ENCODE measurements at places on chromosomes 12 and 14.

DNA sequence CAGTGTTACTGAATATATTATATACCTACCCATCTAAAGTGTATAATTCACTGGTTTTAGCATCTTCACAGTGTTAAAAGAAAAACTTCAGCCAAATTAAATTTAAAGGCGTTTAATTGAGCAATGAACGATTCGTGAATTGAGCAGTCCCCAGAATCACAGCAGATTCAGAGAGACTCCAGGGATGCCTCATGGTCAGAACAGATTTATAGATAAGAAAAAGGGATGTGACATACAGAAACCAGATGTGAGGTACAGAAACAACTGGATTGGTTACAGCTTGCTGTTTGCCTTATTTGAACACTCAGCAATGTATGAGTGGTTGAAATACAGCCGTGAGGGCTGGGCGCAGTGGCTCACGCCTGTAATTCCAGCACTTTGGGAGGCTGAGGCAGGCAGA is 84.6 kb downstream of the WNK1 start:
- no peak for DNase-seq

DNA sequence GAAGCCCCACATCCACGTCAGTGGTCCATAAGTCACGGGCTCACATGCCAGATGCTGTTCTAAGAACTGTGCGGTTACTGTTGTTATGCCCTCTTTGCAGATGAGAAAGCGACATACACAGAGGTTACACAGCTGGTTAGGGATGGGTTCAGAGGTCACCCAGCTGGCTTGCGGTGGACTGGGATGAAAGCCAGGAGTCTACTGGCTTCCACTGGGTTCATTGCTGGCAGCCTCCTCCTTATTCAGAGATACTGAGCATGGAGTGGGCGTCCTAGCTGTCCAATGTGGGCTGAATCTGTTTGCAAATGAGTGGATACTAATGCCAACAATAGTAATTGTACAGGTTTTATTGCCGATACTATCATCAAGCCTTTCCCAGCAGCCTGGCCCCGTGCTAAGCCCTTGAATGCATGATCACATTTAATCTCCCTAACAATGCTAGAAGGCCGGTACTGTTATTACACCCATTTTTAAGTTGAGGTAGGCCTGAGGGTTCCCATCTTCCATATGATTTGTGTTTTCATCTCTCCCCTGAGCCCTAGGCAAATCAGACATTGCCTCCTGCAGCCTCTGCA is 129.1 kb downstream of the PLXNC1 start:
- DNase-seq = no peak

DNA sequence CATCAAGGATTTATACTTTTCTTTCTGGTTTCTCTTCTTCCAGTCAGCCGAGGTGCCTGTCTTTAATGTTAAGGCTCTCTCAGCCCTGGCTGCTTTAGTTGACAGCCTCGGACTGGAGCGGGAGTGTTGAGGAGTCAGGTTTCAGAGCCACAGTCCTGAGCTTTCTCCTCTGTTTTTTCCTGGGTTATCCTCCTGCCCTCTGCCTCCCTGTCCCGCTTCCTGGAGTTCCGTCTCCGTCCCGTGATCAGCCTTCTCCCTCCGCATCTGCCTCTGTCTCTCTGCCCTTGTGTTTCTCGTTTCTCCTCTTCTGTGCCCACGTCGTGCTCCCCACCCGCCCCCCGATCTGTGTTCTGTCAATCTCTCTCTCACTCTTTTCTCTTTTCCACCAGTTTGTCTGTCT is 33.0 kb downstream of the IQSEC3 start:
- no peak for DNase-seq

DNA sequence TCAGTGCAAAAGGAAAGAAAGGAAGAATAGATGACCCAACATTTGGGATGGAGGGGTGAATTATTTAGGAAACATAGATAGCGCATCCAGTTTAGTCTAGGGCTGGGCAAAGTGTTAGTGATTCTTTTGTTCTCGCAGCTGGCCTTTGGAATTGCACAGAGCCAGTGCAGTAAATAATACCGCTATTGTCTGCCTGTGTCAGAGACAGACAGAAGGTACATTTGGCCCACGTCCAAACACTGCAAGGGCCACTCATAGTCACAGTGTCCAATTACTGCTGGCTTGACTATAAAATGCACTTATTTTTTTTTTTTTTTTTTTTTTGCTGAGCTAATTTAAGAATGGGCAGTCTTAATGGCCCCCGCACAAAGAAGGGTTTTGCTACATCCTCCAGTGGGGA is 638.6 kb downstream of the BCL11B start:
- DNase-seq = no peak

- no peak for DNase-seq
Measured at GRCh38 chr14:72600551-72601330, 293.2 kb downstream of the DPF3 start.

DNA sequence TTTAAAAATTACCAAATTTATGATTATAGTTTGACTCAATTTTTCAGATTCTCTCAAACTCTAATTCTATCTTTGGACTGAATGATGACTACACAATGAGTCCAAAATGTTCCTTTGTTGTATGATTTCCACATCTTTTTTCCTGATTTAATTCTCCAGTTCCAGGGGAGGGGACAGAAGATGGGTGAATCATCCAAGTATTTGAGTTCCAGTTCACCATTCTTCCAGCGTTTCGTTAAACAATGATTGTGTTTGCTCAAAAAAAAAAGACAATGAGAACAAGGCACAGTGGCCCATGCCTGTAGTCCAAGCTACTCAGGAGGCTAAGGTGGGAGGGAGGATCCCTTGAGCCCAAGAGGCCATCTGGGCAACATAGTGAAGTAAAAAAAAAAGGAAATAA is 23.8 kb downstream of the BAZ1A start:
- DNase-seq = no peak

GRCh38 chr14:24261256-24261968 is 1.6 kb downstream of the TGM1 start:
- DNase-seq = no peak

- no peak for DNase-seq
Measured at GRCh38 chr12:108517288-108518100, 2.4 kb downstream of the FICD start.

DNA sequence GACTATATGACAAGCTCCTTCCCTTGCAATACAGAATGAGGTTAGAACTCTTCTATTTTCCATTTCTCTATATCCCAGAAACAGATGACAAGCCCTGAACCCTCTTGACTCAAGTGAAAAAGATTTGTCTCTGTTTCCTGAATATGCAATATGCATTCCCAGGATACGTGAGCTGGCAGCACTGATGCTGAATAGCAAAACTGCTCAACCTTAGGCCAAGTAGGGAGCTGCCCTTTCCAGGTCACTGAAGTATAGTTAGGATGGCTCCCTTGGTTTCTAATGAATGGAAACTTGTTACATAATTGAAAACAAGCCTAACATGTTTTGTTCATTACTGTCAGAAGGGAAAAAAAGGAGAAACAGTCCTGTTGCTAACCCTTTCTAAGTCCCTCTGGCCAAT is 47.9 kb upstream of the PLEKHG7 start:
- no peak for DNase-seq

DNA sequence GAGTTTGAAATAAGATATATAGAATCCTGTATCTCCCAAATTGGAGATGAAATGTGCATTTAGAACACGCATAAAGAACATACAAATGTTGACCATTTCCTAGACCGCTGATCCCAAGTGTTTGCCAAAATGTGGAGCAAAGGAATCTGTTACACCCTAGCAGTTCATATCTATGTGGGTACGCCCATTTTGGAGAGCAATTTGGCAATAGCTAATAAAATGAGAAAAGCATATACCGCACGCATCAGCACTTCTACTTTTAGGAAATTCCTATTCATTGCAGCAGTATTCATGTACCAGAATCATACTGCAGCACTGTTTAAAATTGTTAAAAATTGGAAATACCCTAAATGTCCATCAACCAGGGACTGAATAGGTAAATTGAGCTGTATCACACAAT is 937.8 kb downstream of the BCL11B start:
- no peak for DNase-seq

DNA sequence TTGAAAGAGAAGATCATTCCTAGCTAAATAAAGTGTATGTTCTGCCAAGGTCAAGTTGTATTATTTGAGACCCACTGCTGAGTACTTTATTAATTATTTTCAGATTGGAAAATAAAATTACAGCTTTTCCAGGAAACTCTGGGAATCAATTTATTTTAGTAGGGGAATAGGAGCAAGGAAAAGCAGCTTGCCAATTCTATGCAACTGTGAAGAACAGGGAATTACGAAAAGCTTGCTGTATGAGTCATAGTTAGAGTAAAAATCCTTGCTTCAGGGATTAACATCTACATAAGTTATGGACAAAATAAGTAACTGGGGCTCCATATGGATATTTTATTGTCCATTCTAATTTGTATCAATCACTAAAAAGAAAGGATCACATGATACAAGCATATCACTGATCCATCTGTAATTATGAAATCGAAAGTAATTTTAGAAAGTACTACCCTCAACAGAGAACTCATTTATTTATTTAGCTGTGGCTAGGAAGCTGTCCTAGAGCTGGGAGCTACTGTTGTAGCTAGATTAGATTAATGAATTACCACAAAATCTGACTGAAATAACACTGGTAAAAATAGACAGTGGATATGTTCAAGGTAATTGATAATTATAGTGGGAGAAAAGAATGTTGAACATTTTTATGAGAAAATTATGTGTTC is 303.5 kb upstream of the NPAS3 start:
- no peak for DNase-seq

GRCh38 chr12:68743356-68743755 is 2.6 kb upstream of the SLC35E3 start:
- no peak for DNase-seq

DNA sequence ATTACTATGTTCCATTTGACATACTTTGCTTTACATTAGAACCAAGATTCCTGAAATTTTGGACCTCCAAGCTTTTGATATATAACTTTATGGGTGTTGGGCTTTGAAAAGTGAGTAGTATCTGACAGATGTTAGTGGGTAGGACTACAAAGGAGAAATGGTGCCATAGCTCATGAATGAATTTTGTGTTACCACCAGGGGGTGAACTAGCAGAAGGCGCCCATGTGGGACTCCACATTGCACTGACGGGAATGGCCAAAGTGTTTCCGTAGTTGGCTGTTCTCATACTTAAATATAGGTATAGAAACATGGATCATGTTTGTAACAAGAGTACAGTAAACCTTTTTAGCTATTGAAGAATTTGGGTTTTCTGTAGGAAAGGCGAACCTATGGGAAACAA is 337.5 kb downstream of the FLRT2 start:
- DNase-seq = no peak

DNA sequence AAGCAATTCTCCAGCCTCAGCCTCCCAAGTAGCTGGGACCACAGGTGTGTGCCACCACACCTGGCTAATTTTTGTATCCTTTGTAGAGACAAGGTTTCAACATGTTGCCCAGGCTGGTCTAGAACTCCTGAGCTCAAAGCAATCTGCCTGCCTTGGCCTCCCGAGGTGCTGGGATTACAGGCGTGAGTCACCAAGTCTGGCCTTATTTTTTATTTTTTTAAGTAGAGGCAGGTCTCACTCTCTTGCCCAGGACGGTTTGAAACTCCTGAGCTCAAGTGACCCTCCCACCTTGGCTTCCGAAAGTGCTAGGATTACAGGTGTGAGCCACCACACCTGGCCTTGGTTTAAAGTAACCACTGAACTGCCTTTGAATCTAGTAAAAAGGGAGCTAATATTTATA is 56.8 kb downstream of the SPPL3 start:
- DNase-seq = no peak

DNA sequence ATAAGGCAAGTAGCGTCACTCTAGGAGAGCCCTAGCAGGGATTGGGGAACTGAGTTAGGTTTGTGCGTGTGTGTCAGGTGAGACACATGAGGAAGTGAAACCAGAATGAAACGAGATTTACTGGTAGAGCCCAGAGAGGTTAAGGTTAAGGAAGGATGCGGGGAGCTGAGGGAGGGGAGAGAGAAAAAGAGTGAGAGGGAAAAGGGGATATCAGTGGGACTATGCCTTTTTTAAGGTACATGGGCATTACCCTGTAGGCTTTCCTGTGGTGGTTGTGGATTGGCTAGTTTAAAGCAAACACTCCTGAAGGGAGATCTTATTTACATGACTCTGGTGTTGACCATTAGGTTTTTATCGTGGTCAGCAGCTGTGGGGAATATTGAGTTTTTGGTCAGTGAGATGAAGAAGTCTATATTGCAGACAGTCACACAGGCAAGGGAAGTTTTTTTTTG is 13.9 kb downstream of the ZDHHC17 start:
- no peak for DNase-seq

DNA sequence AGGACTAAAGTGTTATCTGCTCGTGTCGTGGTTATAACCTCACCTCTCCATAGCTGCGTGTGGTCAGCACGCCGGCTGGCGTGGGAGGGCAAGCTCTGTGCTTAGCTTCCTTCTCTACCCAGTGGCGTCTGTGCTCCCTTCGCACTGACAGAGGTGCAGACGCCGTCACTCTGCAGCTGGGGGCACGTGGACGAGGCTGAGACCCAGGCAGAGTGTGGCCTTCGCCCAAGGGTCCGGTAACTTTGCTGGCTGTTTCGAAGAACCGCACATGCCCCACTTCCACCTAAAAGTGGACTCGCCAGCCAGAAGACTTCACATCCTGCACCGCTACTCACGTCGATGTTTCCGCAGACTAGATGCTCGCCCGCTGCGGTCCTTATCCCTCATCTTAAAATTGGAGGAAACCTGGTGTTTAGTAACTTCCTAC is 35.9 kb upstream of the DYNC1H1 start:
- no peak for DNase-seq

GRCh38 chr12:54455760-54456469 is 17.5 kb downstream of the GTSF1 start:
- DNase-seq = no peak

DNA sequence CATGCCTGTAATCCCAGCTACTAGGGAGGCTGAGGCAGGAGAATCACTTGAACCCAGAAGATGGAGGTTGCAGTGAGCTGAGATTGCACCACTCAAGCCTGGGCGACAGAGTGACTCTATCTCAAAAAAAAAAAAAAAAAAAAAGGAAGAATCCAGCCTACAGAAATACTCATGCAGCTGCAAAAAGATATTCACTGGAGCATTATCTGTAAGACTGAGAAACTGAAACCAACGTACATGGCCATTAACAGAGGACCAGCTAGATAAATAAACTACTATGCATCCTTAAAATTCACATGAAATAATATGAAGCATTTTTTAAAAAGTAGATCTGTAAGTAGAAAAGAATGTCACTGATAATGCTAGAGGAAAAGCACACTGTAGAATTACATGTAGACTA is 3.5 kb downstream of the SLC7A7 start:
- DNase-seq = no peak

- DNase-seq = no peak
Measured at GRCh38 chr14:52960627-52961026, 9.8 kb upstream of the FERMT2 start.

DNA sequence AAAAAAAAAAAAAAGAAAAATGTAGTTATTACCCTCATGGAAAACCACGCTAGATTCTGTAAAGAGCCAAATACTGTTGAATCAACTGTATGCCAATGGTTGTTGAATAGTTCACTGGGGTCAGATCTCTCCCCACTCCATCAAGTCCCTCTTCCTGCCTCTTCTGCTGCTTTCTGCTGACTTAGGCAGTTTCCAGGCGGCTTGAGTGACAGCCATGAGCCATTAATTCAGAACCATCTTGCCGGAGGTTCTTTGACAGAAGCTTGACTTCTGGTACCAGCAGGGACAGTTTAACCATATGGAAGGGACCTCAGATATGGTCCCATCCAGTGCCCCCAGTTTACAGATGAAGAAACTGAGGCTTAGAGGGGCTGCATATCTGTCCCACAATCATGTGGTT is 34.5 kb downstream of the TSPAN11 start:
- no peak for DNase-seq
